ENCODE measurements at places on chromosomes 6 and 20.

DNA sequence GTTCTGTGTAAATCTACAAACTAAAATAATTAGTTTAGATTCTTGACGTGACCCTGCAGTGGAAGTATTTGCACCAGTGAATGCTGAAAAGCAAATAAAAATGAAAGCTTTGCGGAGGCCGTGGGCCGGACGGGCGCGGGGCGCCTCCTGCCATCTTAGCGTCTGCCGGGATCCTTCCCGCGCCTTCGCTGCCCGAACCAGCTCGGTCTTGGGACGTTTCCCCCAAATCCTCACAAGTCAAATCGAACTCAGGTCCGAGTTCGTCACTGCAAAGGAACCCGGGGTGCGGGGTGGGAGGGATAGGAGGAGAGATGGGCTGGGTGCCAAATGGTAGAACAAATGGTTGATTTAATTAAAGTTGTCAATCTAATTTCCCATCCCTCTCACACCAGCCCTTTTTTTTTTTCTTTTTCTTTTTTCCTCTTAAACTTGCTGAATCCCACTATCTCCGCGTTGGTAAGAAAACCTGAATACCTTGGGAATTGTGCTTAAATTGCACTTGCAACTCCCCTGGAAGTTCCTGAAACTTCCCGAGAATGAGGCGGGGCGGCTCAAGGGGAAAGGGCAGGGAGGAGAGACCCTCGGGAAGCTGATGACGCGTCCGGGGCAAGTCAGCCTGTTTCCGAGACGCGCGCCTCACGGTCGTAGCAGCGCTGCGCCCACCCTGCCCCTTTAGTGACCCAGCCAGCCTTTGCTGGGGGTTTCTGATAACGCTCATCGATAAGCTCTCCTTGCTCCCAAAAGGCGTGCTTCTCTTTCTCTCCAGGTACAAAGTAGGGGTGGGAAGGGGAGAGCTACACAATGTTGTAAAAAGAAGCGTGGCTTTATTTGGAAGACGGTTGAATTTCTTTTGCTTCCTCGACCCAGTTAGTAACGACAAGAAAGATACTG, 1.8 kb downstream of the GJA1 start:
- no peak for DNase-seq

DNA sequence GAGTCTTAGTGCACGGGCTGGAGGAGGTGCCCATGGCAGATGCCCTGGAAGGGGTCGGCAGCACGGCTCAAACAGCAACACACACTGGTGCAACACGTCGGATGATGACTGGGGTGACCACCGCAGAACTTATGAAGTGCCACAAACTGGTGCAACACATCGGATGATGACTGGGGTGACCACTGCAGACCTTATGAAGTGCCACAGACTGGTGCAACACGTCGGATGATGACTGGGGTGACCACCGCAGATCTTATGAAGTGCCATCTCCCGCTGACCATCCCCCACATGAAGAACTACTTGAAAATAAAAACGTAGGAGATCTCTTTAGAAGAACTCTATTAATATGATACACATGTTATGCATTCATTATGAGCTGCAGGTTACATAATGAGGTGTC, 218.3 kb downstream of the TBXT start:
- no peak for DNase-seq

DNA sequence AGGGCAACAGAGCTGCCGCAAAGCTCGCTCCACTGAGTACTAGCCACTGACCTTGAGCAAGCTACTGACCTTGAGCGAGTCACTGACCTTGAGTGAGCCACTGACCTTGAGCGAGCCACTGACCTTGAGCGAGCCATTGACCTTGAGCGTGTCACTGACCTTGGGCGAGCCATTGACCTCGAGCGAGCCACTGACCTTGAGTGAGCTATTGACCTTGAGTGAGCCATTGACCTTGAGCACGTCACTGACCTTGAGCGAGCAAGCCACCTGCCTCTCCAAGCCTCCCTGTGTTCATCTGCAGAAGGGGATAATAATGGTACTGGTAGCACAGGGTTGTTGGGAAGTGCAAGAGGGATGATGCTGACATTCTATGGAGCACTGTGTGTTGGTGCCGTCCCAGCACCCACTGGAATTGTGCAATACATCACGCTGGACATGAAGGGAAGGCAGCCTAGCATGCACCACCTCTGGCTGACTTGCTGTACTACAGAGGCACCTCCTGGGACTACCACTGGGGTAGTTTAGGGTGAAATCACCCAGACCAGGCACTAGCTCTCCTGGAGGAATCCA, 60.2 kb downstream of the CTCFL start:
- no peak for DNase-seq

DNA sequence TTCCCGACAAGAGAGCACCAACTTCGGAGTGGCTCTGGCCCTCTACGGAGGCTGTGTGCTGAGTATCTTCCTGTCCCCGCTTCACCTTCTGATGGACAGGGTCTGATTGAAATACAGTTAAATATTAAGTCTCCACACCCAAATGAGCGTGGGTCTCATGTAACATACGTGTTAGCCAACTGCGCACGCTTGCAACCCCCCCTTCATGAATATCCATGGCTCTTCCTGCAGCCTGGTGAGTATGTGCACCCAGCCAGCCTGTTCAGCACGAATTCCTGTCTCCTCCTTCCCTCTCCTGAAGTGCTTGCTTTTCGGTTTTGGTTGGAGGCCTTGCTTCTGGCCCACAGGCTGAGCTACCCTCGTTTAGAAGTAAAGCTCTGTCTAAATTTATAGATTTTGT, 102.9 kb upstream of the FRMD1 start:
- no peak for DNase-seq

GRCh38 chr20:19466206-19466928, 253.9 kb downstream of the SLC24A3 start:
- no peak for DNase-seq

- DNase-seq: no peak
These were observed 42.1 kb downstream of the BMP5 start for GRCh38 chr6:55833284-55833683.

DNA sequence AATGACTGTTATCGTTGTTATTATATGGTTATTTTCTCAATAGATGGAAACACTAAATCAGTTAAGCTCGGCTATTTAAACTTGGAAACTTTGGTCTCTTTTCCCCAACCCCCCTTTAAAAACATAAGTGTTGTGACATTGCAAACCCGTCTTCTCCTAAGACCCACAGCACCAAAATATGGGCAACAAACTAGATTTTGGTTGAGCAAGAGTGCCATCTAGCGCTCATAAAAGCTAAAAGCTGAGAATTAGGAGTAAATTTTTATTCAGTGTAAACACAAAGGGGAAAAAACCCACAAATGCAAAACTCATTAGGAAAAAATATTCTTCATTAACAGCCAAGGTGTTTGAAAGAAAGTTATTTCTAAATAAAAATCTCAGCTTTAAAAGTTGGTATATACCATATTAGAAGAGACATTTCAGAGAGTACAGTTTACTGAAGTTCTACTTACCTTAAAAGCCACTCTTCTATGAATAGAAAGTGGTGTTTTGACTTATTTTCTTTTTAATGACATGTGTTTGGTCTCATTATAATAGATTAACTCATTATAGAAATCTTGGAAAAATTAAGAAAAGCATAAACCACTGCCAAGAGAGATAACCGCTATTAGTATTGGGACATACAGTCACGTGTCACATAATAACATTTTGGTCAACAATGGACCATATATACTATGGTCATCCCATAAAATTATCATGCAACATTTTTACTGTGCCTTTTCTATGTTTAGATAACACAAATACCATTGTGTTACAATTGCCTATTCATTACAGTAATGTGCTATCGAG, 21.1 kb downstream of the SESN1 start:
- DNase-seq: no peak

DNA sequence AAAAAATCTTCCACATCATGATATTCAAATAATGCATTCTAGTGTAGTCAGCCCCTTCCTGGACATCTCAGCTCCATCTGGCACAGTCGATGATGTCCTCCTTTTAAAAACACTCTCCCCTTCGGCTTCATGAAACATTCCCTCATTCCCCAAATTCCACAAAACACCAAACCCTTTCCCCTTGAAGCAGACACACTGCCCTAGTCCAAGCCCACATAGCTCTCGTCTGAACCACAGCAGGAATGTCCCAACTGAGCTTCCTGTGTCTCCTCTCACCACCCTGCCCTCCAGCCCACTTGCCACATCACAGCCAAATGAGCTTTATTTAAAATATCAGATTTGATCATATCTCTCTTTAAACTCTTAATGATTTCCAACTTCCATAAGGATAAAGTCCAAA, 106.4 kb upstream of the CARMIL1 start:
- no peak for DNase-seq

- DNase-seq: no peak
These were observed 455.0 kb downstream of the GJA1 start for GRCh38 chr6:121890307-121890910.

GRCh38 chr20:56504373-56505005, 20.1 kb upstream of the FAM209A start:
- no peak for DNase-seq

DNA sequence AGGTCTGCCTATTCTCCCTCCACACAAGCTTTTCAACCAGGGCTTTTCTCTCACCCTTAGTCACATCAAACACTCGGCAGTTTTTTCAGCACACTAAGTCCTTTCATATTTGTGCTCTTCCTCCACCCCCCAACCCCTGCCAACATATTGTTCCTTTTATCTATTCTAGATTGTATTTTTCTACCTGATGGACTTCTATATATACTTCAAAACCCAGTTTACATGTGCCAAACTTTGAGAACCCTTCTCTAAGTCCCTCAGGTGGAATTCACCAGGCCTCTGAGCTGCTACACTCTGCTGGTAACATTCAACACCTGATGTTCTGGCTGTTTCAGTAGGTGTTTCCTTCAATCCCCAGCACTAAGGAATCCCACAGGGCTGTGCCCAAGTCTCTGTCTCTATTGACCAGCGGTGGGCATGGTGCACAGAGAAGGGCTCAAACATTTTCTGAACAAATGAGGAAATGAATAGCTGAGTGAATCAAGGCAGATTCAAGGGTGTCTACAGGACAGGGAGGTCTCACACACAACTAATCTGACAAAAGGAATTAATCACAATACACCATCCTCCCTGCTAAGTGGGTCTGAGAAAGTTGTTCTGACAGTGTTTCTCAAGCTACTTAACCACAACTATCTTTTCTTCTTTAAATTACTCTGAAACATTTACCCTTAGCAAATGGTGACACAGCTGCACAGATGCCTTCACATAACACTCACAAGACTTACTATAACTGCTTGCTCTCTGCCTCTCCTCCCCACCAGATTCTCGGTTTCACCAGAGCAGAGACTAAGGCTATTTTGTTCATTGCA, 166.5 kb downstream of the TSHZ2 start:
- DNase-seq: no peak

DNA sequence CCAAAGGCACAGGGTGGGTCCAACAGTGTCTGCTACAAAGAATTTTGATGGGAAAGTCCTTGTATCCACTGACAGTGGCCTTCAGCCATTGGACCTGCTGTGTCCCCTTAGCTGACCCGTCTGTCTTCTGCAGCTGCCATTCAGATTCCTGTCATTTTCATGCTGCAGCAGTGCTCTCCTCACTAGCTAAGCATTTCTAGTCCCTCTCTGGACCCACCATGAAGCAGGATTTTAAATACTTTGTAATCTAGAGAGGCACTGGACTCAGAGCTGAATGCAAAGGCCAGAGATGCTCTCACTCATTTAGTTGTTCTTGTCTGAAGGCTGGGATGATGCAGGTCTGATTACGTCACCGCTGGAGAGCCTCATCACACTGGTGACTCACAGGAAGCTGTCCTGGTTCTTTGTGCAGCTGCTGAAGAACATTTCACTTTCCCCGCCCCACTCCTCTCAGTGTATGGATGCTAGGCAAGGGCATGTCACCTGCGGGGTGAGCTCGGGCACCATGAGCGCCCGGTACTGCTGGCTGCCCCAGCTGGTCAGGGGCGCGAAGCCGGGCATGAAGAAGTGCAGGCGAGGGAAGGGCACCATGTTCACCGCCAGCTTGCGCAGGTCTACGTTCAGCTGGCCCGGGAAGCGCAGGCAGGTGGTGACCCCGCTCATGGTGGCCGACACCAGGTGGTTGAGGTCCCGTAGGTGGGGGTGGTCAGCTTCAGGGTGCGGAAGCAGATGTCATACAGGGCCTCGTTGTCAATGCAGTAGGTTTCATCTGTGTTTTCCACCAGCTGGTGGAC, 19.4 kb upstream of the TUBB2A start:
- no peak for DNase-seq

DNA sequence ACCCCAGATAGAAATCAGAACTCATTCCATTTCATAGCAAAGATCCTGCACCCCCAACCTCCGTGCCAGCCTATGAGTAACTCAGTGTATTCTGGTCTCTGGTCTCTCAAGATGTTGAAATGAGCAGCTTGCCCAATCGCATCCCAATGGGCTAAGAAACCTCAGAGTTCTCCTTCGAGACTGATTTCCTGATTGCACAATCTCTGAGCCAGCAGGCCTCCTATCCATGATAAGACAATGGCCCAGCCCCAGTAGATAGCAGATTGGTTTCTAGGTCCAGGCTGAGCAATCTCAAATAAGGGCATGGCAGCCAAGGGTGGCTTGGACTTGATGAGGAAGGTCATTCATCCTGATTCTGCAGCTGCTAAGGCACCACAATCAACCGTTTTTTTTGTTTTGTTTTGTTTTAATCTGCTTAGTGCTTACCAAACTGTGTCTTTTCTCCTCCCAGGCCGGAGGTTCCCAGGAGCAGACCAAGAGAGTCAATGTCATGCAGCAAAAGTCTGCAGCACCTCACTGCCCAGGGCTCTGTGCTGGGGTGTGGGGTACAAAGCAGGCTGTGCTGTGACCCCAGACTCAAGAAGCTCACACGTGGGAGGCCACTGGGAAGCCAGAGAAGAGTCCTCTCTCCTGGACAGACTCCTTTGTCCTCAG, 125.1 kb upstream of the NXT1 start:
- no peak for DNase-seq

DNA sequence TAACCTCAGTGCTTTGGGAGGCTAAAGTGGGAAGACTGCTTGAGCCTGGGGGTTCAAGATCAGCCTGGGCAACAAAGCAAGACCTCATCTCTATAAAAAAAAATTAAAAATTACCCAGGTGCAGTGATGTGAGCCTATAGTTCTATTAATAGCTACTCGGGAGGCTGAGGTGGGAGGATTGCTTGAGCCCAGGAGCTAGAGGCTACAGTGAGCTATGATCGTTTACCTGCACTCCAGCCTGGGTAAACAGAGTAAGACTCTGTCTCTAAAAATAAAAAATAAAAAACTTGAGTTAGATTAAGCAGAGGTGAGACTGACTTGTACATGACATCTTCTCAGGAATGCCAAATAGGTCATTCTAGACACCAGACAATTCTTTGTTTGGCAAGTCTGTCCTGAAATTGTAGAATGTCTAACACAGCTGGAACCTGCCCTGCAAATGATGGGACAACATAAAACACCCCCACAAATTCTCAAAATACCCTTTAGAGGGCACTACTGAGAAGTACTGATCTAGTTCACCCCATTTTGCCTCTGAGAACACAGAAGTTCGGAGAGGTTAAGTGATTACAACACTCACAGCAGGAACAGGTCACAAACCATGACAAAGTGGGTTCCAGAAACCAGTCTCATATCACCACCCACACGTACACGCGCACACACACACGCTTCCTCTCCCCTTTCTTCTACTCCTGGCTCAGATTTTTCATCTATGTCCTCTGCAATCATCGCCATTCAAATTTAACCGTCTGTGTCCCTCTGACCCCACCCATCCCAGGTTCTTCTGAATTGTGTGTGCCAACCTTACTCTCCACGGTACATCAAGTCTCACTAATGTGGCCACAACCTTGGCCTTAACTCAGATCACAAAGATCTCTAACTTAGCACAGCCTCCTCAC, 38.3 kb downstream of the ARHGAP18 start:
- DNase-seq: no peak

Measured in NCI-H2081 treated with DMSO at 0.1 percent for 48 hours (cell line).